Transverse colon (tissue), 4 donors: ENCODE measurements at places on chromosomes 5 and 9.

DNA sequence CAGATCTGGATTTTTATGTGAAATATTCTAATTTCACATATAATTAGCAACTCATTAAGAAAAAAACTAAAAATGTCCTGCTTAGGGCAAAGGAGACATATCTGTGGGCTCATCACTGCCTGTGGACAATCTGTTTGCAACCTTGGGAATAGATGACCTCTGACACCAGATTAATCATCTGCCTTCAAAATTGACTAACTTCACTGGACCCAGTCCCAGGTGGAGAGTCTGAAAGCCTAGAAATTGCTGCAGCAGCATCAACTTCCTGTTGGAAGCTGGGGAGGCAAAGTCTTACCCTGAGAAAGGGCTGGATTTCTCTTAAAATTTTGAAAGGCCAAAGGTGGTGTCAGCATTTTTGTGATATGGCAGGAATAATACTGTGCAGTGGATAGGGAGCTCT is 76.3 kb upstream of the TNC start:
- DNase-seq: no peak
- H3K27ac ChIP-seq: no peak overlapping the region
- H3K27me3 ChIP-seq: no peaks in the 10 kb centered on the region
- no peaks in the 10 kb centered on the region for H3K4me1 ChIP-seq

DNA sequence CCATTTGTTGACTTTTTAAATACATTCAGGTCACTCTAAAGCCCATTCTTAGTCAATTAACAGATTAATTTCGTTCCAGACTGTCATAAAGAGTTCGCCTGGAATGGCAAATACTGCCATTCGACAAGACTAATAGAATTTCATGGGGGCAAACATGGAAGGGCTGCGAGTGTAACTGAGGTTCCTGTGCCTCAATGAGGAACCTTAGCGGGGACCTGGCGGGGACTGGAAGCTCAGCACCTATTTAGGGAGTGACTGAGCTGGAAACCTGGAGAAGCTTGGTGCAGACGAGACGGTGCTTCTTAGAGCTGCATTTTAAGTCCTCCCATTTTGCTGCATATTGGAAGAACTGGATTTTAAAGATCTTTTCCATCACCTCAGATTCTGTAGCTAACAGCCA is 3.4 kb downstream of the VCAN start:
- no peaks in the 10 kb centered on the region for H3K36me3 ChIP-seq
- peaks cover 4% of the 10 kb centered on the region for H3K4me1 ChIP-seq
- H3K27ac ChIP-seq: peak overlapping the region; percentile 75
- no peak for DNase-seq
- H3K4me3 ChIP-seq: no peak overlapping the region
- H3K27me3 ChIP-seq: peaks cover 85% of the 10 kb centered on the region

DNA sequence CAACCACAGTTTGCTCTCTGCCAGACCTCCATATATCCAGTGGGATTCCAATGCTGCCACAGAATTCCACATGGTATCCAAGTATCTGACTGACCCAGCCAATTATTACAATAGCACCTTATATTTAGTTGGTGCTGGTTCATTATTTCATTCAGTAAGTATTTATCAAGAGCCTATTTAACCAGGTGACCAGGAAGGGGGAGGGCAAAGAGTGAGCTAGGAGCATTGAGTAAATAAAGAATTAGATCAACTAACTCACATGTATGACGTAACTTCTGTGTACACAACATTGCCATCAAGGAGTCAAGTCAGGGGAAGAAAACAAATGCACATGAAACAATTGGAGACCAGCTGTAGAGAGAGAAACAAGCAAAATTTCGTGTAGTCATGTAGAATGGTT is 207.1 kb upstream of the PAPPA start:
- H3K4me1 ChIP-seq: no peaks in the 10 kb centered on the region
- DNase-seq: no peak
- H3K4me3 ChIP-seq: no peak overlapping the region
- no peak overlapping the region for H3K27ac ChIP-seq
- H3K36me3 ChIP-seq: no peaks in the 10 kb centered on the region
- no peaks in the 10 kb centered on the region for H3K27me3 ChIP-seq

DNA sequence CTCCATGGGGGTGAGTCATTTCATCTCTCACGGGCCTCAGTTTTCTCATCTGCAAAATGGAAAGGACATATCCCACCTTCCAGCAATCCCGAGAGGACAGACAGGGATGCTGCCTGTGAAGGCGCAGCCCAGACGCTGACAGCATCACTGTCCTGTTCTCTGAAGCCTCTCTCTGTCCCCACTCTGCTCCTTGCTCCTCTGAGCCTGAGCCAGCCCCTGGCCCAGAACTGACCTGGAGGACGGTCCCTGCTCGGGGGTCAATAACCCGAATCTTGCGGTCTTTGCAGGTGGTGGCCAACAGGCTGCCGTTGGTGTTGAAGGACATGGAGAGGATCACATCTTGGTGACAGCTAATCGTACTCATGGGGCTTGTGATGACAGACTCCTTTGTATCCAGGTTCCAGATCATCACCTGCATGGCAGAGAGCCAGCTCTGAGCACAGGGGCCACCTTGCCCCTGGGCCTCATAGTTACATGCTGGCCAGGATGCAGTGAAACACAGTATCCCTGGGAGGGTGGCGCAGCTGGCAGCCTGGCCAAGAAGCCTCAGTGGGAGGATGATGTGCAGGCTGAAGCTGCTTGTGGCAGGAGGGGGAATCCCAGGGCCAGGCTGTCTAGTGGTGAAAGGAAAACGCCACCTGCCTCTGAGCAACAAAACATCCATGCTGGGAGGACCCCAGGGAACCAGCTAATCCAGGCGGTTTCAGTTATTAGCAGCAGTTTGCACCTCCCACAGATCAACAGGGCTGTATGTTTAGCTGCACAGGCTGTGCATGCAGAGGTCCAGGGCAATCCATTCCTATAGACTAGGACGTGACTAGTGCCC is 14.0 kb upstream of the TRIM14 start:
- no peak overlapping the region for H3K27ac ChIP-seq
- H3K27me3 ChIP-seq: no peaks in the 10 kb centered on the region
- no peak overlapping the region for H3K4me3 ChIP-seq
- no peaks in the 10 kb centered on the region for H3K36me3 ChIP-seq

DNA sequence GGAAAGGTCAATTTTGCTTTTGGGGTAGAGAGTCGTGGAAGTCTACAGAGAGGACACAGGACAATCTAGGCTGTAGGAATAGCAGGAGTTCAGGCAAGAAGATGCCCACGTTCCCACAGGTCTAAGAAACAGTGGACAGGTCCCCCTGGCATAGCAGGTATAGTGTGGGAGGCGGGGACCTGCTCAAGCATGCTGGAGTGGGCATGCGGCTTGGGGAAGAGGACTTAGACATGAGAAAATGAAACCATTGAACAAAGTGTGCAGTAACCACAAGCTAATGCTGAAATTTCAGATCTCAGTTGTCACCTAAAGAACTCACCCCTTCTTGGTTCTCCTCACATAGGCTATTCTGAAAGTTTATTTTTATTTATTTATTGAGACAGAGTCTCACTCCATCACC is 142.8 kb upstream of the EFNA5 start:
- H3K27ac ChIP-seq: no peak overlapping the region
- H3K4me1 ChIP-seq: no peaks in the 10 kb centered on the region
- H3K27me3 ChIP-seq: no peaks in the 10 kb centered on the region
- DNase-seq: no peak
- H3K4me3 ChIP-seq: no peak overlapping the region
- no peaks in the 10 kb centered on the region for H3K36me3 ChIP-seq

GRCh38 chr9:126689027-126689825 is 75.5 kb downstream of the LMX1B start:
- no peak overlapping the region for H3K4me3 ChIP-seq
- H3K27me3 ChIP-seq: peaks cover 86% of the 10 kb centered on the region
- H3K27ac ChIP-seq: no peak overlapping the region
- no peaks in the 10 kb centered on the region for H3K36me3 ChIP-seq
- DNase-seq: no peak

DNA sequence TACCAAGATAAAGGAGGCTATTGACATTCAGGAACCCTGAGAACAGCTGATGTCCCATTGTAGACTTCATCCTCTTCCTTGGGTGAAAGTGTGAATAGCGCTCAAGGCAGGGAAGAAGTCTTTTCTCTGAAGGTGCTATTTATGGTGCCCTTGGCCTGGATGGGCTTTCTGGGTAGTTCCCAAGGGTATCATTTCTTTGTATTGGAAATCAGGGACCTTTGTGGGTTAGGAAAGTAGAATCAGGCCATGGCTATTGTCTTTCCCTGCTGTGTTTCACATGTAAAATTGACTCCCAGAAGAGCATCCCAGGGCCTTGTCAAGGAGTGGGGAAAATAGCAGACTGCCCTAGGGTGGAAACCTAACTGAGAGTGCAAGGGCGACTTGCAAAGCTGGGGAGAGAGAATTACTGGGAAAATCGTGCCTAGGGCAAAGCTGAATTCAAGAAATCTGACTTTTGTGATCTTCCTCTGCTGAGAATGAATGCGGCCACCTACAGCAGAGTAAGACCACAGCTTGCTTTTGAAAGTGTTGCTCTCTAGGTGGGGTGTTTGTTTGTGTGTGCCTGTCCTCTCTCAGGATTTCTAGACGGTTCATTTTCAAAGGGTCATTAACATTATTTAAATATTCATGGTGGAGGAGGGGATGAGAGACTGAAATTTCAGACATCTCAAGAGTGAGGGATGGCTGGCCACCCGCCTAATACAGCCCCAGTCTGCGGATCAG is 160.6 kb downstream of the C9orf152 start:
- H3K27me3 ChIP-seq: peaks cover 32% of the 10 kb centered on the region
- H3K27ac ChIP-seq: peak overlapping the region; percentile 79
- H3K36me3 ChIP-seq: no peaks in the 10 kb centered on the region
- DNase-seq: no peak
- peak overlapping the region; percentile 66 for H3K4me3 ChIP-seq

DNA sequence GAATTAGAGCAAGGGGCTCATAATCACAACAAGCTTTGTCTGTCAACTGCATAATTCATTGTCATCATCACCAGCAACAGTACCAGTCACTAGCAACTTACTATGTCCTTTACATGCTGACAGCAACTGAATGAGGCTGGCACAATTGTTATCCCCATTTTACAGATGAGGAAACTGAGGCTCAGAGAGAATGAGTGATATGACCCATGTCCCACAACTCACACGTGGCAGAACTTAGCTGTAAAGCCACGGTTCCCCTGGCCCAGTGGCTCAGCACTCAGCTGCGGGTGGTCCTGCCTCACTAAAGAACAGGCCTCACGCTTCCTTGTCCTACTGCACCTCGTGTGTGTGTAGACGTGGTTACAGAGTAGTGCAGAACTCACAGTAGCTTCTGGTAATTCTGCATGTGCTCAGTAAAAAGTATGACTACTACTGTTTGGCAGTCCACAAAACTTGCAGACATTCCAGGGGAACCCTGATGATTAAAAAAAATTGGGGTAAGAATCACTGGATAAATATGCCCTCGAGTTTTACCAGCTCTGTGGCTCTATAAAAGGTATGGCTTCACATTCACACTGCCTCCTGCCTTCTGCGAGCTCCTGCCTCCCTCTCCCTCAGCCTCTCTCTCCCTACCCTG is 30.2 kb downstream of the AFAP1L1 start:
- H3K36me3 ChIP-seq: no peaks in the 10 kb centered on the region
- H3K27me3 ChIP-seq: no peaks in the 10 kb centered on the region
- H3K4me1 ChIP-seq: no peaks in the 10 kb centered on the region
- no peak overlapping the region for H3K4me3 ChIP-seq
- DNase-seq: no peak
- H3K27ac ChIP-seq: no peak overlapping the region

DNA sequence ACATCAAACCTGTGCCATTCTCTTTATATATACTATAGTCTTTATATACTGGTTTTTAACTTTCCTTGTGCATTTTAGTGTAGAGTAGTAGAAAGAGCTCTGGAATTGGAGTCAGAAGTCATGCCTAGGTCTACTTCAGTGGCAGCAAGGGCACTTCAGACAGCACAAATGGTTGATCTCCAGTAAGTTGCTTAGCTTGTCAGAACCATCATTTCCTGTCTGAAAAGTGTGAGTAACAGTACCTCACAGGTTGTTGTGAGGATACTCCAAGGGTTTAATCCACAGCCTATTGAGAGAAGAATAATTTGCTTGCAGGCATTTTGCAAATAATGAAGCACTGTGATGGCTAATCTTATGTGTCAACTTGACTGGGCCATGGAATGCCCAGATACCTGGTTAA is 95.8 kb upstream of the NR4A3 start:
- no peak overlapping the region for H3K27ac ChIP-seq
- no peak for DNase-seq
- no peak overlapping the region for H3K4me3 ChIP-seq
